ENCODE measurements at places on chromosomes 11 and 22. TPM values are rescaled to one million over a fixed set of nuclear protein-coding genes. Genes with fewer than 3 reads are reported as not detected.

TPBGL gene
- 0.05 TPM for total RNA-seq

UVRAG gene
- total RNA-seq, result 19.0 TPM

OR51B2 gene
- not detected for total RNA-seq

LRP4 gene
- total RNA-seq, result 12.5 TPM

FERMT3 gene
- 0.30 TPM for total RNA-seq

DNHD1 gene
- 4.5 TPM for total RNA-seq

OR5AK2 gene
- not detected for total RNA-seq

VSIG10L2 gene
- total RNA-seq, result not detected

MS4A3 gene
- not detected for total RNA-seq

OR5D18 gene
- not detected for total RNA-seq

OR8G1 gene
- not detected for total RNA-seq

KRTAP5-9 gene
- not detected for total RNA-seq

NRGN gene
- 0.28 TPM for total RNA-seq

ARHGAP32 gene
- total RNA-seq, result 27.3 TPM

Measured in smooth muscle cell of the umbilical artery (primary cell).